ENCODE measurements at places on chromosomes 13 and 19. TPM values are rescaled to one million over a fixed set of nuclear protein-coding genes. Genes with fewer than 3 reads are reported as not detected.

SEMA6B gene
- 19.0 TPM for total RNA-seq

PABPC3 gene
- 0.28 TPM for total RNA-seq

BABAM1 gene
- 107 TPM for total RNA-seq

LMO7 gene
- total RNA-seq = 24.3 TPM

ZNF773 gene
- total RNA-seq = 21.2 TPM
